ENCODE measurements at places on chromosomes 6 and 20.

DNA sequence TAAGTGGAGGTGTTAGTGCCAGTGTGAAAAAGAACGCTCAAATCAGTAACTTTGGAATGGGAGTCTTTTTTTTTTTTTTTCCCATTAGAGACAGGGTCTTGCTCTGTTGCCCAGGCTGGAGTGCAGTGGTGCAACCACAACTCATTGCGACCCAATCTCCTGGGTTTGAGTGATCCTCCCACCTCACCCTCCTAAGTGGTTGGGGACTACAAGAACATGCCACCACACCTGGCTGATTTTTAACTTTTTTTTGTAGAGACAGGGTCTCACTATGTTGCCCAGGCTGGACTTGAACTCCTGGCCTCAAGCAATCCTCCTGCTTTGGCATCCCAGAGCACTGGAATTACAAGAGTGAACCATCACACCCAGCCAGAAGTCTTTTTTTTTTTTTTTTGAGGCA, 19.7 kb downstream of the LATS1 start:
- H3K27me3 ChIP-seq: no peaks in the 10 kb centered on the region
- no peaks in the 10 kb centered on the region for H3K4me1 ChIP-seq
- peaks cover 6% of the 10 kb centered on the region for H3K36me3 ChIP-seq
- no peak overlapping the region for H3K27ac ChIP-seq
- H3K4me3 ChIP-seq: no peak overlapping the region

DNA sequence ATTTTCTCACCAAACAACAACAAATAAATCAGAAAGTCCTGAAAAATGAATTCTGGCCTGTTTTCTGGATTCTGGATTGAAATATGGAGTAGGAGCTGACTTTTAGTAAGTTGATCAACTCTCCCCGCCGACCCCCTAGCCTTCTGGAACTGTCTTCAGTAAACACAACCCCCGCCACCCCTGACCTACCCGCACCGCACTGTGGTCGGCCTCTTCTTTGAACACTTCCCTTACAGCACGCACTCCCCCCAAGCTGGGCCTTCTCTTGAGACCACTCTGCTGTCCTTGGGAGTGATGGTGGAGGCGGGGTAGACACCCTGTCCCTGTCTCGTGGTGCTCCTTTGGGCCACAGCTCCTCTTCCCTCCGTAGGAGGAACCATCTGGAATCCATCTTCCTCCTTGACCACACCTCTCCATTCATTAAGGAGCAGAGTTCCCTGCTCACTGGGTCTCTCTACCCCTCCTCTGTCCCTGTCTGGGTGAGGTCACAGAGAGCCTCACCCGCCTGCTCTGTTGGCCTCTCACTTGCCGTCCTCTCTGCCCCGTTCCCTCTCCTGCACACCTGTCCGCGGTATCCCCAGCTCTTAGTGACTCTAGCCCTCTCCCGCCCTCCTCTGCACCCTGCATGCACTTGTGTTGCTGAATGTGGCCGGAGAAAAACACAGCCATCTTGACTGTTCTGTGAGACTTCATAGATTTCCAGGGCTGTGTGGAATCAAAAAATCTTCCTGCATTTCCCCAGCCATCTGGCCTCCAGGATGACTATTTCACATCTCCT, 19.1 kb downstream of the SYNJ2 start:
- H3K4me1 ChIP-seq: peaks cover 67% of the 10 kb centered on the region
- H3K4me3 ChIP-seq: no peak overlapping the region
- no peak overlapping the region for H3K27ac ChIP-seq
- H3K36me3 ChIP-seq: peaks cover 24% of the 10 kb centered on the region

DNA sequence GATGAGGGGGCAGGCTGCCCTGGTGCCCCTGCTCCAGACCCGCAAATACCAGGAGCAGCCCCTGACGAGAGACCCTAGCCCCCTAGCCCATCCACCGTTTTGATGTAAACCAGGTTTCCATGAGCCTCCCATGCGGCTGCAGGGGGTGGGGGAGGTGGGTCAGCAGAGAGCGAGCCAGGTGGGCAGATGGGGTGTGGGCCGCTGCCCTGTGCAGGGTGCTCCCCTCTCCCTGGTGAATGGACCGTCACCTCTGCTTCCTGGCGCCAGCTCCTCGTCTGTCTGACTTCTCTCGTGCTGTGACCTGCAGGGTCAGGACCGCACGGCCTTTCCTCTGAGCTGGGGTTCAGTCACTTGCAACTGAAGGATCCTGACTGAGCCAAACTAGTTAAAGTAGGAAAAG, 15.7 kb upstream of the BHLHE23 start:
- no peaks in the 10 kb centered on the region for H3K36me3 ChIP-seq
- no peak overlapping the region for H3K27ac ChIP-seq
- peaks cover 15% of the 10 kb centered on the region for H3K4me1 ChIP-seq
- H3K4me3 ChIP-seq: no peak overlapping the region
- no peak for DNase-seq

GRCh38 chr6:47809873-47810272, 28.0 kb downstream of the OPN5 start:
- DNase-seq: no peak
- no peak overlapping the region for H3K27ac ChIP-seq
- no peak overlapping the region for H3K4me3 ChIP-seq
- no peaks in the 10 kb centered on the region for H3K4me1 ChIP-seq
- no peaks in the 10 kb centered on the region for H3K36me3 ChIP-seq
- peaks cover 37% of the 10 kb centered on the region for H3K27me3 ChIP-seq

- H3K27ac ChIP-seq: no peak overlapping the region
- peaks cover 4% of the 10 kb centered on the region for H3K36me3 ChIP-seq
- H3K4me1 ChIP-seq: no peaks in the 10 kb centered on the region
Measured at GRCh38 chr6:37705239-37706051, 7.8 kb upstream of the MDGA1 start.

GRCh38 chr6:25058441-25058840, 122.7 kb upstream of the RIPOR2 start:
- H3K4me1 ChIP-seq: no peaks in the 10 kb centered on the region
- H3K27me3 ChIP-seq: peaks cover 9% of the 10 kb centered on the region
- H3K4me3 ChIP-seq: no peak overlapping the region
- H3K36me3 ChIP-seq: no peaks in the 10 kb centered on the region
- DNase-seq: no peak

DNA sequence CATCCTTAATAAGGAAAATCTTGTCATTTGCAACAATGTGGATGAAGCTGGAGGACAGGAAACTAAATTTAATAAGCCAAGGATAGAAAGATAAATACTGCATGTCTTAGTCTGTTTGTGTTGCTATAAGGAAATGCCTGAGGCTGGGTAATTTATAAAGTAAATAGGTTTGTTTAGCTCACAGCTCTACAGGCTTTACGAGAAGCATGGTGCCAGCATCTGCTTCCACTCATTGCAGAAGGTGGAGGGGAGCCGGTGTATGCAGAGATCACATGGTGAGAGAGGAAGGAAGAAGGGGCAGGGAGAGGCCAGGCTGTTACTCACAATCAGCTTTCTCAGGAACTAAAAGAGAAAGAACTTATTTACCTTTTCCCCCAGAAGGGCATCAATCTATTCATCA, 118.9 kb upstream of the SMLR1 start:
- H3K27ac ChIP-seq: no peak overlapping the region
- peaks cover 22% of the 10 kb centered on the region for H3K27me3 ChIP-seq
- DNase-seq: no peak
- no peak overlapping the region for H3K4me3 ChIP-seq
- H3K36me3 ChIP-seq: no peaks in the 10 kb centered on the region
- H3K4me1 ChIP-seq: no peaks in the 10 kb centered on the region

- H3K4me1 ChIP-seq: peaks cover 53% of the 10 kb centered on the region
- H3K27ac ChIP-seq: no peak overlapping the region
- no peak for DNase-seq
- H3K36me3 ChIP-seq: no peaks in the 10 kb centered on the region
Measured at GRCh38 chr20:50534567-50534966, 24.4 kb downstream of the PTPN1 start.

DNA sequence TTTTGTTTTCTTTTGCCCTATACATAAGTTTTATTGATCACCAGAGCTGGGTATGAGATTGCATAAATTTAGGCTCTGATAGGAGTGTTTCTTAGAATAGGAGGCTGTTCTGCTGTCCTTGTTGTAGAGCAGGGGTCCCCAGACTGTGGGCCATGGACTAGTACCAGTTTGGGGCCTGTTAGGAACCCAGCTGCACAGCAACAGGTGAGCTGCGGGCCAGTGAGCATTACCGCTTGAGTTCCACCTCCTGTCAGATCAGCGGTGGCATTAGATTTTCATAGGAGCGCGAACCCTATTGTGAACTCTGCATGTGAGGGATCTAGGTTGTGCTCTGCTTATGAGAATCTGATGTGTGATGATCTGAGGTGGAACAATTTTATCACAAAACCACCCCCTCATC, 26.2 kb downstream of the PHF3 start:
- no peak overlapping the region for H3K4me3 ChIP-seq
- no peaks in the 10 kb centered on the region for H3K27me3 ChIP-seq
- no peak for DNase-seq
- H3K27ac ChIP-seq: no peak overlapping the region
- H3K36me3 ChIP-seq: no peaks in the 10 kb centered on the region

GRCh38 chr6:31476515-31477139, 21.3 kb upstream of the MICB start:
- H3K27me3 ChIP-seq: peaks cover 71% of the 10 kb centered on the region
- no peak for DNase-seq
- H3K36me3 ChIP-seq: no peaks in the 10 kb centered on the region

- DNase-seq: peak; percentile 45
- peak overlapping the region; percentile 91 for H3K27ac ChIP-seq
- H3K27me3 ChIP-seq: no peaks in the 10 kb centered on the region
- H3K36me3 ChIP-seq: peaks cover 7% of the 10 kb centered on the region
- H3K4me3 ChIP-seq: peak overlapping the region; percentile 38
- peaks cover 33% of the 10 kb centered on the region for H3K4me1 ChIP-seq
Measured at GRCh38 chr6:166736634-166737033, 109.6 kb upstream of the RPS6KA2 start.

DNA sequence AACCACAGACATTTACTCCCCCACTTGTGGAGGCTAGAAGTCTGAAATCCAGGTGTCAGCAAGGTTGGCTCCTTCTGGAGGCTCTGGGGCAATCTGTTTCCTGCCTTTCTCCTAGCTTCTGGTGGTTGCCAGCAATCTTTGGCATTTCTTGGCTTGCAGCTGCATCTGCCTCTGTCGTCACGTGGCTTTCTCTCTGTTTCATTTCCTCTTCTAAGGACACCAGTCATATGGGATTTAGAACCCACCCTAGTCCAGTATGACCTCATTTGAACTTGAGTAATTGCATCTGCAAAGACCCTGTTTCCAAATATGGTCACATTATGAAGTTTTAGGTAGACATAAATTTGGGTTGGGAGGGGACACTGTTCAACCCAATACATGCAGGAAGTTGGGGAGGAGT, 56.2 kb upstream of the EPB41L1 start:
- H3K4me3 ChIP-seq: no peak overlapping the region
- no peak overlapping the region for H3K27ac ChIP-seq
- H3K4me1 ChIP-seq: peaks cover 73% of the 10 kb centered on the region
- peaks cover 16% of the 10 kb centered on the region for H3K36me3 ChIP-seq
- H3K27me3 ChIP-seq: no peaks in the 10 kb centered on the region

DNA sequence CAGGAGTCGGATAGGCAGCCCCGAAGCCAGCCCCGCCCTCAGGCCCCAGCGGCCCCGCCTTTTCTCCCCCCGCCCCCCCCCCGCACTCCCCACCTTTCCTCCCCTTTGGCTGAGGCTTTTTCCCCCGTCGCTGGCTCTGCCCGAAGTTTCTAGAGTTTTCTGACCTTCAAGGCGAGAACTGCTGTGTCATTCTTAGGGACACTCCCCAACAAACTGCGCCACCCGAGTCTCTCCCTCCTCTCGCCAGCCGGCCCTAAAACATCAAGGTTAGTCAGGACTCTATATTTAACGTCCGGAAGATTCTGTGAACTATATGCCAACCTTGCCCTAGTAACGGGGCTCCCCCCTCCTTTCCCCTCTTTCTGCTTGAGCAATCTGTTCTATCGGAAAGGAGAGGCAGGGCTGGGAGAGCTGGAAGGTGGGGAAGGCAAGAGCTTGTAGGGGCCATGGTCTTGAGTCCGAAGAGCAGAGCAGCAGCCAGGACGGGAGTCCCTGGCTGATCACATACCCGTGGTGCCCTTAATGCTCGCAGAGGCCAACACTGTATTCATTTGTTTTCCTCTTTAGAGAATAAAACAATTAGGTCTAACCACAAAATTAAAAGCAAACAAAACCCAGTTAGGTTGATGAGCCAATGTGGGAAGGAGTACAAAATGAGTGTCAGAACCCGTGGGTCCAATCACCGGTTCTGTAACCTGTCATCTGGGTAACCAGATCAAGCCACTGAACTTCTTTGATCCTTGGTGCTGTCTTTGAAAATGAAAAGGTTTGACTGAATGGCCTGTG, 5.3 kb upstream of the HSPA1B start:
- H3K36me3 ChIP-seq: peaks cover 90% of the 10 kb centered on the region
- peak overlapping the region; percentile 89 for H3K4me3 ChIP-seq
- H3K27ac ChIP-seq: peak overlapping the region; percentile 95
- H3K4me1 ChIP-seq: peaks cover 64% of the 10 kb centered on the region

GRCh38 chr20:54058420-54059139, 11.8 kb downstream of the BCAS1 start:
- no peak overlapping the region for H3K4me3 ChIP-seq
- H3K27ac ChIP-seq: no peak overlapping the region
- no peaks in the 10 kb centered on the region for H3K36me3 ChIP-seq
- H3K27me3 ChIP-seq: no peaks in the 10 kb centered on the region
- DNase-seq: no peak
